ENCODE measurements at places on chromosomes 12 and 14. TPM values are rescaled to one million over a fixed set of nuclear protein-coding genes. Genes with fewer than 3 reads are reported as not detected.

Gene CFAP73
- total RNA-seq, result 0.18 TPM

Gene NGB
- total RNA-seq, result not detected

Gene FLVCR2
- total RNA-seq, result 3.7 TPM

Gene KRT74
- total RNA-seq, result not detected
